Fibroblast of the aortic adventitia (primary cell): ENCODE measurements at places on chromosomes 2 and 18. TPM values are rescaled to one million over a fixed set of nuclear protein-coding genes. Genes with fewer than 3 reads are reported as not detected.

Gene STPG4
- total RNA-seq = 0.09 TPM in 1 of 2 replicates, not detected in the other

Gene CNDP1
- not detected in 2 replicates for total RNA-seq

Gene LRP1B
- total RNA-seq = 0.36 and 0.74 TPM in 2 replicates

Gene NGEF
- 1.1 and 17.4 TPM in 2 replicates for total RNA-seq

Gene MROH2A
- under 0.01 TPM in 1 of 2 replicates, not detected in the other for total RNA-seq

Gene HSPE1
- 66.3 and 98.5 TPM in 2 replicates for total RNA-seq

Gene DTNB
- total RNA-seq = 4.1 and 11.7 TPM in 2 replicates

Gene RFTN2
- 6.4 and 16.4 TPM in 2 replicates for total RNA-seq

Gene EPB41L3
- total RNA-seq = 28.0 and 37.3 TPM in 2 replicates

Gene PDE1A
- 18.7 and 34.9 TPM in 2 replicates for total RNA-seq

Gene ACP1
- total RNA-seq = 62.1 and 88.3 TPM in 2 replicates

Gene CD207
- not detected in 2 replicates for total RNA-seq

Gene MC5R
- not detected in 2 replicates for total RNA-seq

Gene GPR45
- total RNA-seq = not detected in 2 replicates

Gene DNAH6
- total RNA-seq = under 0.01 and 0.49 TPM in 2 replicates

Gene EIF2AK3
- 31.5 and 92.3 TPM in 2 replicates for total RNA-seq

Gene REG1B
- not detected in 2 replicates for total RNA-seq

Gene ABCG5
- not detected in 2 replicates for total RNA-seq

Gene DNER
- total RNA-seq = 0.72 TPM in 1 of 2 replicates, not detected in the other

Gene GPR39
- total RNA-seq = 0.41 and 12.7 TPM in 2 replicates

Gene GNAL
- 0.16 and 0.63 TPM in 2 replicates for total RNA-seq

Gene TXNDC2
- total RNA-seq = 0.16 and 0.27 TPM in 2 replicates

Gene NOL4
- not detected in 2 replicates for total RNA-seq

Gene CFAP53
- 0.27 and 0.57 TPM in 2 replicates for total RNA-seq

Gene CHRND
- not detected in 2 replicates for total RNA-seq

Gene LCT
- not detected in 2 replicates for total RNA-seq

Gene MYO7B
- 0.18 TPM in 1 of 2 replicates, not detected in the other for total RNA-seq

Gene SERPINB5
- not detected in 2 replicates for total RNA-seq

Gene RSAD2
- 0.63 and 4.0 TPM in 2 replicates for total RNA-seq

Gene SNORC
- 0.33 and 0.72 TPM in 2 replicates for total RNA-seq

Gene NAT8
- not detected in 2 replicates for total RNA-seq

Gene TEX51
- not detected in 2 replicates for total RNA-seq

Gene PCARE
- total RNA-seq = under 0.01 and 0.08 TPM in 2 replicates

Gene C2orf15
- not detected in 2 replicates for total RNA-seq

Gene LAMA3
- 5.1 and 15.7 TPM in 2 replicates for total RNA-seq

Gene REG3A
- not detected in 2 replicates for total RNA-seq

Gene KCNS3
- 0.36 TPM in 1 of 2 replicates, not detected in the other for total RNA-seq

Gene COLEC12
- total RNA-seq = 63.9 and 109 TPM in 2 replicates

Gene GKN1
- total RNA-seq = not detected in 2 replicates

Gene OTX1
- total RNA-seq = 0.27 and 0.57 TPM in 2 replicates

Gene MCM6
- 13.2 and 39.1 TPM in 2 replicates for total RNA-seq

Gene MYO3B
- 0.09 and 0.33 TPM in 2 replicates for total RNA-seq

Gene OBSL1
- total RNA-seq = 39.2 and 90.4 TPM in 2 replicates

Gene RAB31
- 68.4 and 90.4 TPM in 2 replicates for total RNA-seq

Gene DYNAP
- total RNA-seq = not detected in 2 replicates

Gene CYP1B1
- total RNA-seq = 146 and 199 TPM in 2 replicates

Gene SERPINB4
- not detected in 2 replicates for total RNA-seq

Gene TNP1
- total RNA-seq = not detected in 2 replicates

Gene B4GALT6
- total RNA-seq = 1.9 and 6.3 TPM in 2 replicates

Gene TWIST2
- 15.8 and 64.1 TPM in 2 replicates for total RNA-seq

Gene NT5DC4
- total RNA-seq = not detected in 2 replicates

Gene LYPD6
- total RNA-seq = 0.54 TPM in 1 of 2 replicates, not detected in the other

Gene PKP4
- 33.3 and 38.0 TPM in 2 replicates for total RNA-seq

Gene CCDC141
- 1.8 and 2.7 TPM in 2 replicates for total RNA-seq

Gene KCNJ13
- not detected in 2 replicates for total RNA-seq

Gene ADD2
- total RNA-seq = 0.36 and 17.3 TPM in 2 replicates

Gene LYG1
- 0.09 TPM in 1 of 2 replicates, not detected in the other for total RNA-seq

Gene PIEZO2
- total RNA-seq = 1.6 and 40.2 TPM in 2 replicates
